ENCODE measurements at places on chromosomes 16 and 17.

GRCh38 chr16:81784072-81784795, 5.1 kb downstream of the PLCG2 start:
- DNase-seq: no peak

DNA sequence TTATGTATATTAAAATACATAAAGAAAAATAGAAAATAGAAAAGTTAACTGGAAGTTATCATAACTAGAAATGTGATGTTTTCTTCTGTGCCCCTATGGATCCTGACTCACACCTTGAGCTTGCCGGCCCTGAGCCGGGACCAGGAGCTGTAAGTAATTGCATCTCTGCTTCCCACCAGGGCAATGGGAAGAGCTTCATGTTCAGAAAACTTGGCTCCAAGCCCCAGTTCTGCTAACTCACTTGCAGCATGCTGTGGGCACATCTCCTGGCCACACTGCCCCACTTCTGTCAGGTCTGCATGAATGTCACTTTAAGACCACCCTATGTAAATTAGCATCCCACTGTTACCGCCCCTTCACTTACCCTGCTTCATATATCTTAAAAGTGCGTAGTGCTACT, 37.2 kb downstream of the GNAO1 start:
- DNase-seq: no peak

DNA sequence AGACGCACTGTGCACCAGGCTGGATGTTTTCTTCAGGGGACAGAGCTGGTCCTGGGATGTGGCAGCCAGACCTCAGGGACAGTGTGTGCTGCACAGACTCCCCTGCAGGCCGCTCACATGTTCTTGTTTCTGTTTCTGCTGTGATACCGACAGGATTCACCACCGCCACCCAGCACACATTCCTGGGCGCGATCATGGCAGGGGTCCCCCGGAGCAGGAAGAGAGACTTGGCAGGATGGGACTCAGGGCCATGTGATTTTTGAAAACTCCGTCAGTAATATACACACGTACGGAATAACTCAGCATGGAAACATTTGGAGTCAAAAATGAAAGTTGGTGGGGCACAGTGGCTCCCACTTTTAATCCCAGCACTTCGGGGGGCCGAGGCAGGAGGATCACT, 79.0 kb downstream of the HAPSTR1 start:
- DNase-seq: no peak

GRCh38 chr17:74730491-74731346, 6.3 kb upstream of the RAB37 start:
- DNase-seq: no peak

- no peak for DNase-seq
These were observed 5.8 kb downstream of the FBXL19 start for GRCh38 chr16:30929167-30929566.

DNA sequence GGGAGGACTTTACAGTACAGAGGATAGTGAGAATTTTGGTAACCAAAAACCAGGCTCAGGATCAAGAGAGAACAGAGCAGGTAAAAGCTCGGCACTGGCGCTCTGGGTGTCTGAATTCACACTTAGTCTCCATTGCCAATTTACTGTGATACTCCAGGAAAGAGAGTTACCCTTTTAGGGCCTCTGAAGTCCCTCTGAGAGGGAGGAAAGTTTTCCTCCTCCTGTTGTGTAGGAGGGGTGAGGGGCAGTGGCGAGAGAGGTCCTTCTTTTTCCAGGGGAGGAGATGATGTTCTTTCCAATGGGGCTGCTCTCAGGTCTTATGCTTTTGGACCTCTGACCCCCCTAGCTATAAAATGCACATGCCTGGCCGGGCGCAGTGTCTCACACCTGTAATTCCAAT, 5.4 kb upstream of the TNS4 start:
- no peak for DNase-seq

DNA sequence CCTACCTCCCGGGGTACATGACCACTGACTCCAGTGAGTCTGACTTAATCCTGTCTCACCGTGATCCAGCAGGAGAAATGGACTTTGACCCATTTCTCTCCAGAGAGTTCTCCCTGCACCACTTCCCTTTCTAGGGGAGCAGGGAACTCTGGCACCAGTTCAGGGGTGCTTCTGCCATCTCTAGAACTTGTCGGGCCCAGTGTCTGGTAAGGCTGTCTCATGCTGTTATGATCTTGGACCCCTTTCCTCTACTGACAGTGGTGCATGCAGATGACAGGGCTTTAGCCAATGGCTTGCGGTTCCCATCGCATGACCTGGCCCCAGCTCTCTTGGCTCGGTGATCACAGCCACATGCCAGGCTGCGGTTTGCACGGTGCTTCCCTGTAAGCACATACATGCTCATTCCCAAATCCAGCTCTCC, 62.0 kb downstream of the SLC39A11 start:
- DNase-seq: no peak

GRCh38 chr16:11394593-11394960, 49.3 kb downstream of the RMI2 start:
- DNase-seq: no peak

GRCh38 chr16:71328151-71328550, 30.4 kb upstream of the CALB2 start:
- no peak for DNase-seq

Measured in activated naive CD4-positive, alpha-beta T cell treated with anti-CD3 and anti-CD28 coated beads, Interleukin-2, amount 50 U/mL, for 16 hours (primary cell).